ENCODE measurements at places on chromosomes 5 and 9.

- no peak for DNase-seq
Observed at GRCh38 chr5:89706731-89707130, 702.8 kb downstream of the CETN3 start.

DNA sequence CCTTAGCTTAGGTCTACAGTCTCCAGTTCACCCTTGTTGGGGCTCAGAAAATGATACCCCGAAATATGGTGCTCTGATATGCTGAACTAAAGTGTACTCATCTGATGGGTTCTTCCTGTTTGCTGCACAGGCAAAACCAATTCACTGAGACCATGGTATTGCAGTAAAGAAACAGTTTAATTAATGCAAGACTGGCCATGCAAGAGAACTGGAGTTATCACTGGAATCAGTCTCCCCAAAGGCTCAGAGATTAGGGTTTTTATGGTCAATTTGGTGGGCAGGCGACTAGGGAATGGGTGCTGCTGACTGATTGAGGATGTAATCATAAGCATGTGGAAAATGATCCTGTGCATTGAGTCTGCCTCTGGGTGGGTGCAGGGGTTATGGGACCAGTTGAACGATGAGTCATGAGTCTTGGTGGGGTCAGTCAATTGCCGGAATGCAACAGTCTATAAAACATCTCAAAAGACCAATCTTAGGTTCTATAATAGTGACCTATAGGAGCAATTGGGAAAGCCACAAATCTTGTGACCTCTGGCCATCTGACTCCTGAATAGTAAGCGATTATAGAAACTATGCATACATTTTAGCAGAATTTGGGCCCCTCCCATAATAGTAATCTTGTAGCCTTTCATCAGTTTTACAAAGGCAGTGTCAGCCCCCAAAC is 113.0 kb upstream of the ANKRD55 start:
- no peak for DNase-seq

DNA sequence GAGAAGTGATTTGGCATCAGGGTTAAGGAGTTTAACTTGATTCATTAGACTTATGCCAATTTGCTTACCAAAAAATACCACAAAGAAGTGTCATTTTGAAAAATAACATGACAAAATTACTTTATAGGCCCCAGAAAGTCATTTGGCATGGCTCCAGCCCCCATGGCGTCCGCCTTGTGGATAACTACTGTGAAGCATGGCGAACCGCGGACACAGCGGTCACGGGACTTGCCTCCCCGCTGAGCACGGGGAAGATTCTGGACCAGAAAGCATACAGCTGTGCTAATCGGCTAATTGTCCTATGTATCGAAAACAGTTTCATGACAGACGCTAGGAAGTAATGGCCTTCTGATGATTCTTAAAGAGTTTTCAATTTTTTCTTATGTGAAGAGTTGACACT is 35.4 kb upstream of the TGFBR1 start:
- DNase-seq: no peak

DNA sequence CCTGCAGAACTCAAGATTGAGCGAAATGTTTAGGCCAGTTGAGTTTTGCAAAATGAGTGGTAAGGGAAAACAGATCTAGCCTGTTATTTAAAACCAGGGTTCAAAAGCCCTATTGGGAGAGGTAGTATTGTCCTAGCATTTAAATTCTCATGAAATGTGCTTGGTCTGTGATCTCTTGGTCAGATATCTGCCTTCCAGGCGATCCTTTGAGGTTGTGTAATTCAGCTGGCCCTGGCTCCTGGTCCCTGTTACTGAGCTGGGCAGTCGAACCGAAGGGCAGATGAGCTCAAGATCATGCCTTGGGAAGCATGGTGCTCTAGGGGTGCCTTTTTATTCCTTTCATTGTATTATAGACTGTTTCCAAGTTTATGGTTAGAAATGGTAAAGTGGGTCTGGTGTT is 14.4 kb downstream of the SAP30L start:
- no peak for DNase-seq

GRCh38 chr5:102040326-102040725 is 255.8 kb downstream of the SLCO4C1 start:
- DNase-seq: no peak

GRCh38 chr5:3594510-3595005 is 1.1 kb upstream of the IRX1 start:
- DNase-seq: no peak

DNA sequence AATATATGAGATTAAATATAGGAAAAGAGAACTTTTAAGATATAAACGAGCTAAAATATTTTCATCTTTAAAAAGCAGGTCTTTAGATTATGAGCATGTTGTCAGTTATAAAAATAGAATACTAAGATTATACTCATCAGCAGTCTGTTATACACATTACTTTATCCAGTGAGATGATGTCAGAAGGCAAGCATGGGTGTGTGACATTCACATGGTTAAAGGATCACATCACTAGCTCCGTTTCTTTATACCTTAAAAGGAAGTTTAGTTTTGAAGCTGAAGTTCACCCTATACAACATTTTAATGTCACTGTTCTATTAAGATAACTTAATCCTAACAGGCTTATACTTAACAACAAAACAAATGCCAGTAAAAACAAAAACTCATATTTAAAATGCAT is 59.6 kb downstream of the RICTOR start:
- DNase-seq: no peak

GRCh38 chr9:12785260-12785770 is 10.5 kb downstream of the LURAP1L start:
- no peak for DNase-seq

DNA sequence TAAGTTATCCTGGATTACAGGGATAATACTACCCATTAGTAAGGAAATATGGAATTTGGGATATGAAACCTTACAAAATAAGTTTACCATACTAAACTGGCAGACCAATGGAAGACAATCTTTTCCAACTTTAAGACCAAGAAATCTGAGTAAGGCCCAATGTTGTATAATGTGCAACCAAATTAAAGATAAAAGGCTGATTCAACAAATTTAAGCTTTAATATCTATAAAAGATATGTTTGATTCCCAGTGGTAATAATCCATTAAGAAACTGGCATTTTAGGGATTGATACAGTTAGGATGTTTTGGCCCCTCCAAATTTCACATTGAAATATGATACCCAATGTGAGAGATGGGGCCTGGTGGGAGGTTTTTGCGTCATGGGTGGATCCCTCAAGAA is 66.6 kb downstream of the DROSHA start:
- DNase-seq: no peak

DNA sequence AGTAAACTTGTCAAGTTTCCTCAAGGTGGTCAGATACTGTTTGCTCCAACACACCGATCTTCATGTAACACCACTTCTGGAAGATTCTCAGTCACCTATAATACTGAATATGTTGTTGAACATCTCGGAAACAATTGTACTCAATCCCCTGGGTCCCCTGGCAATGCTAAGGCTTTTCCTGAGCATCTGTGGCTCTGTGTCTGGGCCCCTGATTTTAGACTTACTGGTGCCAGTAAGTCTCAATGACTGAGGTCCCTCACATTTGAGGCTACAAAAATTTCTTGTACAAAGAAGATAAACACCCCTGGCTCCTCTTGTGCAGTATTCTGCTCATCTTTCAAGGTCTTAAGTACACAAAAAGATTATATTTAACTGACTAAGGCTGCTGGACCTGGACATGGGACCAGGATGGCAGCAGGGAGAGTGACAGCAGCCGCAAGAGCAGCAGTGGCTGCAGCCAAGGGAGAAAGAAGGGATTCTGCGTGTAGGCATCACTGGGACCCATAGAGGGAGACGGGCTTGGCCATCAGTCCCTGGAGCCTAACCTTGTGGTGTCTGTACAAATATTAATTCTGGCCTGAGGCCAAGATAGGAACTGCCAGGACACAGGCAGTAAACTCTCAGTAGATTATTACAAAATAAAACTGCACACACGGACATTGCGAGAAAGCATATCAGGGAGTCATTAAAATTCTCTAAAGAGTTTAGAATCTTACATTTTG is 49.0 kb upstream of the TNPO1 start:
- DNase-seq: no peak

DNA sequence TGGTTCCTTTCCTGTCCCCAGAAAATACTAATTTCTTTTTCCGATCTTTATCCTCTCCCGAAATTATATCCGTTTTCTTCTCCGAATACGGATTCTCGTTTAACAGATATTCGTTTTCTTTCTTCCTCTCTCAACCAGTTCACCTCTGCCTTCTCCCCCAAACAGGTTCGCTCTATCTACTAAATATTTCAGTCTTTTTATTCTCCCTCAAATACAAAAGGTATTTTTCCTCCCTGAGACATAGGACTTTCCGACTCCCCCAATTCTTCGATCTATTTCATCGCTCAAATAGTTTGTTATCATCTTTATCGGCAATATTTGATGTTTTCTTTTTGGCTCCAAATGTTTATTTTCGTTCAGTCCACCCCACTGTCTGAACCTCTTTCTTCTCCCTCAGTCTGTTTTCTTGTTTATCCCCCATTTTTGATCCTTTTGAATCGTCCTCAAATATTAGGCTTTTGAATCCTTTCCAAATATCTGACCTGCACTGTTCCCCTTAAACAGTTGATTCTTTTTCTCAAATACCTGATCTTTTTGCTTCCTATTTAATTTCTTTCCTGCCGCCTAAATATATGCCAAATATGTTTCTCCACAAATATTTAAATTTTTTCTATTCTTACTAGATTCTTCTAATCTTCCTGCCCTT is 4.4 kb downstream of the PITX1 start:
- no peak for DNase-seq

- DNase-seq: no peak
Observed at GRCh38 chr5:144575736-144576135, 405.1 kb downstream of the KCTD16 start.

DNA sequence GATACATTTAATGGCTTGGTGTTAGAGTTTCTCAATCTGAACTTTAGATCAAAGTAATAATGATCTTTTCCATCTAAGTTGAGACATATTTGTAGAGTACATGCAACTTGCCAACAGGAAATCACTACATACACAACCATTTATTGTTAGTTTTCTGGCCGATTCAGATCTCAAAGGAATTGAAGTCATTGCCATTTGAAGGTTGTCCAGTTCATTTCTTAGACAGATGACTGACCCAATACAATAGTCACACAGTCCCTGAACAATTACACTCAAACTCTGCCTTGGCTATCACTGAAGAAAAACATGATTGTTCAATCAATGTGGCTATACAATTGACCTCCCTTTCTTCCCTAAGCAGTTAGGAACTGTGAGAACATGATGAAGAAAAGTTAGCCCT is 753.2 kb upstream of the RIOK2 start:
- DNase-seq: no peak

- DNase-seq: peak; percentile 39
Observed at GRCh38 chr9:114504341-114505186, 709 bp downstream of the WHRN start.

DNA sequence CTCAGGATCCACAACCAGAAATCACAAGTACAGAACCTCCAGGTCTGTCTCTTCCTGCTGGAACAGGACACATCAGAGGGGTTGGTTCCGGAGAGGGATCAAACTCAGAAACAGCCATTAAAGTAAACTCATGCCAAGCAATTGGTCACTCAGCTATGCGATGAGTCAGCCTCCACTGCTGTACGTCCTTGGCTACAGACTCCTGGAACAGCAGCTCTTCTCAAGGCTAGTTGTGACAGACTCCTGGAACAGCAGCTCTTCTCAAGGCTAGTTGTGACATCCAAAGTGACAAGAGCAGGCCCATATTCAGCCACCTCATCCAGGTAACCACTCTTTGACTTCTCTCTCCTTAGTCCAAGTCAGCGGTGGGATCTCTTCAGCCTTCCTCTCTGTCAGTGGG is at the start of gene SPINK13:
Gene SPINK13, plus strand, starts transcription at position 229 of the 400 bp plus-strand sequence. CDS start 1,279 bp downstream, outside the sequence.
- no peak for DNase-seq

GRCh38 chr5:177043958-177044357 is 21.5 kb downstream of the ZNF346 start:
- no peak for DNase-seq

DNA sequence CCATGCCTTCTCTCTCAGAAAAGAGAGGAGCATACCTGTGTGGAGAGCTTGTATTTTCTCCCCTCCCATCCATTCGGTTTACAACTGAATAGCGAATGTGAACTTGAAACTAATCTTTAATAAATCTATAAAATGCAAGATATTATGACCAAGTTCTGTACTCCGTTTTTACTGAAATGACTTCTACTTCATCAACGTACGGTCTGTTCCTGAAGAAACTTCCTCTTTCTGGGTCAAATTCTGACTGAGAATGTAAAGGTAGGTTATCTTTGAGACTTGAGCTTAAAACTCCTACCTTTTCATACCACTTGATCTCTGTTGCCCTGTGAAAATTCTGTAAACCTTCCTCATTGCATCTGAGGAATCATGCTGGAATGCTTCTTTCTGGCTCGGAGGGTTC is 4.2 kb upstream of the CTNNAL1 start:
- no peak for DNase-seq

DNA sequence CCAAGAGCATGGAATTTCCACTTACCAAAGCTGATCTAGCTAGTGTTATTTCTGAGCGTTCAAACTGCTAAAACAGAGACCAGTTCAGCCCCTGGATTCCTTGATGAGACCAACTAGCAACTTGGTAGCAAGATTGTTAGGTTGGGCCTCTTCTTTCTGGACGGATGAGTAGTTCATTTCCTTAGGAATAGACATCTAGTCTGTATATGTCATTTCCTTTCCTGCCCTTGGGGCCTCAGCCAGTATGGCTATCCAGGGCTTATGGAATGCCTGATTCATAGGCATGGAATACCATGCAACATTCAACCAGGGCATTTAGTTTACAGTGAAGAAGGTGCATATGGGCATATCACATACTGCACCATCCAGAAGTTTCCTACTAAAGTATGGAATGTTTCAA is 14.5 kb upstream of the LPAR1 start:
- DNase-seq: no peak
